ENCODE measurements at places on chromosomes 7 and 10.

- no peak overlapping the region for H3K4me3 ChIP-seq
- H3K4me1 ChIP-seq = peaks cover 10% of the 10 kb centered on the region
- H3K27me3 ChIP-seq = no peaks in the 10 kb centered on the region
- no peak for DNase-seq
Measured at GRCh38 chr10:102188298-102188940, 36.2 kb downstream of the NOLC1 start.

GRCh38 chr10:63702092-63702491 lies 180.9 kb downstream of the REEP3 start:
- H3K4me3 ChIP-seq = no peak overlapping the region
- H3K36me3 ChIP-seq = no peaks in the 10 kb centered on the region
- no peak overlapping the region for H3K27ac ChIP-seq
- no peaks in the 10 kb centered on the region for H3K4me1 ChIP-seq
- H3K27me3 ChIP-seq = no peaks in the 10 kb centered on the region

- DNase-seq = no peak
- H3K27me3 ChIP-seq = no peaks in the 10 kb centered on the region
- H3K4me3 ChIP-seq = no peak overlapping the region
- no peaks in the 10 kb centered on the region for H3K36me3 ChIP-seq
- no peak overlapping the region for H3K27ac ChIP-seq
- no peaks in the 10 kb centered on the region for H3K4me1 ChIP-seq
Measured at GRCh38 chr7:69399401-69399800, 198.9 kb upstream of the AUTS2 start.

DNA sequence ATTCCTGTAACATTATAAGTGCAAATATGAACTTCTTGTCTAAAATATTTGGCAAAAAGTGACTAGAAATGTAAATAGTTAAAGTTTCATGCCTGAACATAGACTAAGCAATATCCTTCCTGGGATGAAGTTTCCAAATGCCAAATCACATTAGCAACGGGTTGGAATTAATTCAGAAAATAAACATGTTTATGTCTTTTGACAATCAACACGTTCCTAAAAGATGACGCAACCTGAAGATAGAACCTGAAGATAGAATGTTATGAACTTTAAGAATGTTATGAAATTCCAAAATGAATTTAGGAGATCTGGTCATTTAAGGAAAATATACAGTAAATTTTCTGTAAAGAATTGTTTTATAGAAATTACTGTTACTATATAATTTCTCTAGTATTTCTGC lies 9.2 kb downstream of the LAMB4 start:
- H3K4me1 ChIP-seq = no peaks in the 10 kb centered on the region
- no peak overlapping the region for H3K4me3 ChIP-seq
- H3K27ac ChIP-seq = no peak overlapping the region
- H3K36me3 ChIP-seq = no peaks in the 10 kb centered on the region
- DNase-seq = no peak

DNA sequence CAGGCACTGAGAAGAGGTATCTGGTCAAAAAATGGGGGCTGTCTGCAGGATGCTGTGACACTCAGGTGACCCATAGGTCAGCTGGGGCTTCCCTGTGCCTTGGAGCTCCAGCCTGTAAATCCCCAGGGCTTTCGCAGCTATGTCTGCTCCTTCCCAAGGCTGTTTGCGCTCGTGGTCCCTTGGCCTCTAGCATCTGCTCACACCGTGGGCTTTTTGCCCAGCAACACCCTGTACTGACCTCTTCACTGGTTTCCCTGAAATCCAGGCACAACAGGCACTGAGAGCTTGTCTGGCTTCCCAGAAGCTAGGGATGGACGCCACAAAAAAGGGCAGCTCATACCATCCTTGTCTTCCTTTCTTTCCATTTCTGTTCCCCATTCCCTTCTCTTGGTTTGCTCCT lies 280.3 kb upstream of the HABP2 start:
- H3K4me3 ChIP-seq = no peak overlapping the region
- no peaks in the 10 kb centered on the region for H3K36me3 ChIP-seq
- DNase-seq = no peak
- no peaks in the 10 kb centered on the region for H3K4me1 ChIP-seq
- no peaks in the 10 kb centered on the region for H3K27me3 ChIP-seq

DNA sequence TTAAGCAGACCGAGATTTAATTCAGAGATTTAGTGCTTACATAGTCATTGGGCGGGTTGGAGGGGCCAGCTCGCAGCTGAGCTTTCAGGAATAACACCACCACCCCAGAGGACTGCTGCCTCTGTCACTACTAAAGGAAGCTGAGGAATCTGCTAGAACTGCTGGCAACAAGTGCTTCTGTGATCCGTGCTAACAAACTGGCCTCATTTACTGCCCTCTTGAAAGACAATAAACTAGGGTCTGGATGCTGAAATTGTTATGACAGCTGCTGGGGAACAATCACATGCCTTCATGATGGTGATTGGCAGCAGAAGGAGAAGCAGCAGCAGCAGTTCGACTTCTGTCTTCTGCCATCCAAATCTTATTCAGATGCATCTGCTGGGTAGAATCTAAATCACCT lies 285.5 kb upstream of the TAC1 start:
- no peak overlapping the region for H3K4me3 ChIP-seq
- no peak overlapping the region for H3K27ac ChIP-seq
- no peak for DNase-seq
- no peaks in the 10 kb centered on the region for H3K27me3 ChIP-seq
- no peaks in the 10 kb centered on the region for H3K4me1 ChIP-seq

DNA sequence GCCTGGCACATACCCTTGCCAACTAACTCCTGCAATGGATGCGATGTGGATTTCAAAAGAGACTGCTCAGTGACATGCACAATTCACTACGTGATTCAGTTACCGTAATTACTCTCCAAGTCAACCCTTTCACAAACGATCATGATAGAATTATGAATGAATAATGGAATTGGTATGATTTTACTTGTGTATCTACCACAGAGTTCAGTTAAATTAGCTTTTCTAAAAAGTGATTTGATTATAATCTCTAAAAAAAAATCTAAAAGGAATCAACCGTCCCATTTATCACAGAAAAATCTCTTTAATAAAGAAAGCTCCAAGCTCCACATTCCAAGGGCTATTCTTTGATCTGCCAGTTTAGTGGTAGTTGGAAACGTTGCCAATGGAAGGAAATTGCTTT lies 30.4 kb upstream of the RSU1 start:
- H3K4me3 ChIP-seq = no peak overlapping the region
- H3K27ac ChIP-seq = no peak overlapping the region
- no peaks in the 10 kb centered on the region for H3K4me1 ChIP-seq
- DNase-seq = no peak

- no peak for DNase-seq
- H3K4me3 ChIP-seq = no peak overlapping the region
- no peaks in the 10 kb centered on the region for H3K4me1 ChIP-seq
- no peaks in the 10 kb centered on the region for H3K27me3 ChIP-seq
- H3K36me3 ChIP-seq = no peaks in the 10 kb centered on the region
Measured at GRCh38 chr7:154726368-154726767, 276.6 kb downstream of the PAXIP1 start.

DNA sequence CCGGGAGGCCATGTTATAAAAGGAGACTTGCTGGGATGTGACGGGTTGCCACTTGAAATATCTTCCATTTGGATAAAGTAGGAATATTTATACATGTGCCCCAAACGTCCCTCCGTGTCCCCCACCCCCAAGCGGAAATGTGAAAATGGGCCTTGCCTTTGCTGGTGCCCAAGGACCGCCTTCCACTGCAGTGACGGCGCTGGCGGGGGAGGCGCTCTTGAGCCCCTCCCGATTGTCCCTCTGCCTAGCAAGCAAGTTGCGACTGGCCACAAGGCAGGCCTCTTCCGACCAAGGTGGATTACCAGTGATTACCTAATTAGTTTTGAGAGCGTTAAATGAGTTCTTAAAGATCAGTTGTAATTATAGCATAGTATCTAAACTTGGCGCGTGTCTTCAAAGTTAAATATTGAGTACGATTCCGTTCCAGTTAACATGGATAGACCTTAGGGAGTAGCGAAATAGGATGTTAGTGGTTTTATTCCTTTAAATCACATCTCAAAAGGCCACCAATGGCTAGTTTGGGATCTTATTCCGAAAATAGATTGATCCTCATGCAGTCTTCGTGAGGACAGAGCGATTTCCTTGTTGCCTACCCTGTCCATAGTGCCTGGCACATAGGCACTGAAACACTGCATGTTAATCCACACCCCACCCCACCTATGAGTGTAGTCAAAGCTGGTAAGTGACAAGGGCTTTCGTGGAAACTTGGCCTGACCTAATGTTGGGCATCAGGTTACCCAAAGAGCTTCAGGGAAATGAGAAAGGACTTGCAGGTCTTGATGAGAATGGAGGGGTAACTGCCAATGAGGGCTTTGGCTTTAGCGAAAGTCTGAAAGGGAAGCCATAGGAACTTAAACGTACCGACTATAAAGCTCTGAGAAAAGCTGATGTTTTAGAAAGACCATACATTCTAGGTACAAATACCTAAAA lies 1.1 kb downstream of the PPIA start:
- H3K27ac ChIP-seq = peak overlapping the region; percentile 93
- no peaks in the 10 kb centered on the region for H3K27me3 ChIP-seq
- DNase-seq = peak; percentile 75
- peaks cover 18% of the 10 kb centered on the region for H3K4me1 ChIP-seq
- H3K4me3 ChIP-seq = peak overlapping the region; percentile 68

DNA sequence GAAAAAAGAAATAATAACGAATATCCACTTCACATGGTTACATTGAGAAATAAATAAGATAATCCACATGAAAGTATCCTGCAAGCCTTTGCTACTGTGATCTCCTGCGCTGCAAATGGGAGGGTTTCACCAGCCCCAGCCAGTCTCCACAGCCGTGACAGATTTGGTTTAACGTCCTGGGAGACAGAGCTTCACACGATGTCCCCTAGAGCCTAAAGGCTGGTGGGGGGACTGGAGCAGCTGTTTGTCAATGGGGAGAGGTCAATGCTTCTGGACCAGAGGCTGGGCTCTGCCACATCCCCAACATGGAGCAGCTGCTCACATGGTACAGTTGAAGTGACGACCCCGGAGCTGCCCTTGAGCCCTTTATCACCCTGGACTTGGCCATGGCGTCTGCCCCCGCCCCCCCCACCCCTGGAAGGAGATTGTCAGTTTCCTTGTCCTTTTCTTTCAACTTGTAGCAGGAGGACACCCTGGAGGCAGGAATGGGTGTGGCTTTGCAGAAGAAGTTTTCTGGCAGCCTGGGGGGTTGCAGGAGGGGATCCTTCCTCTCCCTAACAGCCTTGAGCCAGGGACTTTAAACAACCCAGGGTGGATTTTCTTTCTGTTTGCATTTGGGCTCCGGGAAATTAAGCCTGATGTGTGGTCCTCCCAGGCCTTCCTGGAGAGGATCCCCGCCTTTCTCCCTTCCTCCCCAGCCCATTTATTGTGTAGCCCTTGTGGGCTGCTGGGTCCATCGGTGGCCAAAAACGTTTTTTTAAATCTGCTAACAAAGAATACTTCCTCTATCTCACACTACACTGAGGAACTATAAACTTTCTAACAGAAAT lies 37.0 kb upstream of the MXI1 start:
- H3K36me3 ChIP-seq = no peaks in the 10 kb centered on the region
- DNase-seq = no peak
- peaks cover 6% of the 10 kb centered on the region for H3K4me1 ChIP-seq
- no peak overlapping the region for H3K4me3 ChIP-seq
- no peak overlapping the region for H3K27ac ChIP-seq
- peaks cover 19% of the 10 kb centered on the region for H3K27me3 ChIP-seq

GRCh38 chr10:72567889-72568640 lies 57.8 kb downstream of the MICU1 start:
- H3K4me1 ChIP-seq = no peaks in the 10 kb centered on the region
- H3K27ac ChIP-seq = no peak overlapping the region

- no peaks in the 10 kb centered on the region for H3K27me3 ChIP-seq
- no peak for DNase-seq
- no peak overlapping the region for H3K4me3 ChIP-seq
Measured at GRCh38 chr7:114789871-114790311, 132.0 kb upstream of the MDFIC start.

DNA sequence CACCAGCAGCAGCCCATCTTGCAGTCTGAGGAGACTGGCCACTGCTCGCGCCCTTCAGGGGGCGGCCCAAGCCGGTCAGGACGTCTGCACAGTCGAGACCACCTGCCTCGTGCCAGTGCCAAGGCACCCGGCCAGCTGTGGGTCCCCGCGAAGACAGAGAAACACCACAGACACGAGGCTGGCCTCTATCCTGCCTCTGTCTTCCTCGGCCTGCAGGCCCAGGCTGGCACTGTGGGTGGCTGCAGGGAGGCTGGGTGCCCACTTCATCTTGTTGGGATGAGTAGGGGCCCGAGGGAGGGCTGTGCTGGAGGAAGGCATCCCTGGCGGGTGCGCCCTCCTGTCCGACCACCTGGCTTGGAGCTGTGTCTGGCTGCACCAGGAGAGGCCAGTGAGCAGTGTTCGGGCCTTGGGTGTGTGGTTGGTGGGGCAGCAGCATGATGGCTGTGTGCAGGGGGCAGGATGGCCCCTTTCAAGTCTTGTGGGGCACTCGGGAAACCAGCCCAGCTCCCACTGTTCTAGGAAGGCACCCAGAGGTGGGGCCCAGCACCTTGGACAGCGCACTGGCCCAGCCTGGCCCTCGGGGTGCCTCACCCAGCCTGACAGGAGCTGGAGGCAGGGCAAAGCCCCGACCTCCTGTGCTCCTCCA lies 7.3 kb downstream of the DPYSL4 start:
- H3K36me3 ChIP-seq = no peaks in the 10 kb centered on the region
- no peak overlapping the region for H3K27ac ChIP-seq
- H3K4me1 ChIP-seq = no peaks in the 10 kb centered on the region
- DNase-seq = no peak

DNA sequence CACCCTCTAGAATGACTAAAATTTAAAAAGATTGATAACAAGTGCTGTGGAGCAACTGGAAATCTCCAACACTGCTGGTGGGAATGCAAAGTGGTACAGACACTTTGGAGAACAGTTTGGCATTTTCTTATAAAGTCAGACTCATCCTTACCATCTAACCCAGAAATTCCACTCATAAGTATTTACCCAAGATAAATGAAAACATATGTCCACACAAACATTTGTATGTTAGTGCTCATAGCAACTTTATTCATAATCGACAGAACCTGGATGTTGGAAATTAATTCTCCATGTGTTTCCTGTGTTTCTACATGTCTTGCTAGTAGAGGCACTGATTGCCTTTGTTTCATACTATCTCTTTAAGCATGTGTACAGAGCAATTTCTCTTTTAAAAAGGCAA lies 282.4 kb downstream of the AHR start:
- no peaks in the 10 kb centered on the region for H3K36me3 ChIP-seq
- DNase-seq = no peak
- no peaks in the 10 kb centered on the region for H3K4me1 ChIP-seq

Data from effector memory CD4-positive, alpha-beta T cell (primary cell).